ENCODE measurements at places on chromosomes 16 and 17.

DNA sequence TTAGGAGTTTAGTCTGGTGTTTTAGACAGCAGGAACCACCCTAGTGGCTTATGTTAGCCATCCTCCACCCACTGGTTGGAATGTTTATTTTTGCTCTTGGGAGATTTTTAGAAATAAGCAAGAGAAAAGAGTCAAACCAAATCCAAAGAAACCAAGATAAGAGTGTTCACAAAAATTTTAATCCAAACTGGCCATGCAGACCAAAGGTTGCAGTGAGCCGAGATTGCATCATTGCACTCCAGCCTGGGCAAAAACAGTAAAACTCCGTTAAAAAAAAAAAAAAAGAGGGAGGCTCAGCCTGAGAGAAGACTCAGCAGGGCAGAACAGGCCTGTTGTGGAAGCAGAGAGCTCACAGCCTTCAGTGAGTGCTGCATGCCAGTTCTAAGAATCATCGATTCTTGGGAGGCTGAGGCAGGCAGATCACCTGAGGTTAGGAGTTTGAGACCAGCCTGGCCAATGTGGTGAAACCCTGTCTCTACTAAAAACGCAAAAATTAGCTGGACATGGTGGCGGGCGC, 12.2 kb upstream of the C16orf54 start:
- no peak for DNase-seq

- DNase-seq: no peak
Measured at GRCh38 chr16:11389083-11389482, 43.8 kb downstream of the RMI2 start.

DNA sequence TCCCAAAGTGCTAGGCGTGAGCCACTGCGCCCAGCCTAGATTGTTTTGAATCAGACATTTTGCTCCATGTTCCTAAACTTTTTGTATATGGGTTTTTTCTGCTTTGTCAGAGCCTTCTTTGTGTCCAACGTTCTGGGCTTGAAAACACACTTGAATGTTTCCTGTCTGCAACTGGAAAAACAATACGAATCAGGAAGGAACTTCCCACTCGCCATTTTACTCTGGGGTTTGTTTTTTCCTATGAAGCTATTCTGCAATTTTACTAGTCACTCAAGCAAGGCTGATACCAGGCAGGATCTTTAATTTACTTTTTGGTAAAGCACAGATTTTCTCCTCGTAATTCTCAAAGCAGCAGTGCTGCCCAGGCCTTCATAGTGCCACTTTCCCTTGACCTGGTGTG, 31.6 kb downstream of the ARHGAP17 start:
- no peak for DNase-seq

DNA sequence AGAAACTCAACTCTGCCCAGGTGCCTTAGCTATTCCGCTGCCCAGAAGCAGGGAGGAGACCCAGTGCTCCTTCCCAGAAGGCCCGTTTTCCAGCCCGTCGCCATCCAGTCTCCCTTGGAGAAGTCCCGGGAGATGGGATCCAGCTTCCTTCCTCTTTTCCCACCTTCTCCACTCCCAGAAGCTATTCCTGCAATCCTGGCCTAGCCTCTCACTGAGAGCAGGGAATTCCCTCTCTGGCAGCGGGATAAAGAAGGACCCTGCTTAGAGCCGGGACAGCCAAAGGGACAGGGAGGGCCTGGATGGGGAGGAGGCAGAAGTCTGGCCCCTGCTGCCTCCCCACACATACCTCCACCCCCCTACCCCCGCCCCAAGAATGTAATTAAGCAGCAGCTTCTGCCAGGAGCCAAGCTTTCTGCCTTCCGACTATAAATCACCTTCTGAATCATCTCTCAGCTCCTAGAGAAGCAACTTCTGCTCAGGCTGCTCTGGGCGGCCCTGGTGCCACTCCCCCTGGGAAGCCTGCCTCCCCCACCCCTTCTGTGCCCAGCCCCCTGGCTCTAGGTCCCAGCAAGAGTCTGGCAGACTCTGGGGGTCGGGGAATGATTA, 6.4 kb downstream of the WNT3 start:
- DNase-seq: no peak

DNA sequence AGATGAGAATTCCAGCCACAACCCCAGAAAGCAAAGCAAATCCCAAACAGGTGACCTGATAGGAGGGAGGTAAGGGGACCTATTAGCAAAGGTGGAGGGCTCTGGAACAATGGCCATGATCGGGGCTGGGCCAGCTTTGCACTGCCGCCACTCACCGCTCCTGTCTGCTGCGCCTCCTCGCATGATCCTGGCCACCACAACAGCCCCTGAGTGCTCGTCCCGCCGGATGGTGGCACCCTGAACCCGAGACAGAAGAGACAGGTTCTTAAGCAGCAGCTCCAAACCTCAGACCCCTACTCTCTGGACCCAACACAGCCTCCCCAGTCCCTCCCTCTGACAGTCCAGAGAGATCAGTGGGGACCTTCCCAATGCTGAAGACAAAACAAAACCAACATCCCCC, 5.3 kb downstream of the MPP3 start:
- no peak for DNase-seq

DNA sequence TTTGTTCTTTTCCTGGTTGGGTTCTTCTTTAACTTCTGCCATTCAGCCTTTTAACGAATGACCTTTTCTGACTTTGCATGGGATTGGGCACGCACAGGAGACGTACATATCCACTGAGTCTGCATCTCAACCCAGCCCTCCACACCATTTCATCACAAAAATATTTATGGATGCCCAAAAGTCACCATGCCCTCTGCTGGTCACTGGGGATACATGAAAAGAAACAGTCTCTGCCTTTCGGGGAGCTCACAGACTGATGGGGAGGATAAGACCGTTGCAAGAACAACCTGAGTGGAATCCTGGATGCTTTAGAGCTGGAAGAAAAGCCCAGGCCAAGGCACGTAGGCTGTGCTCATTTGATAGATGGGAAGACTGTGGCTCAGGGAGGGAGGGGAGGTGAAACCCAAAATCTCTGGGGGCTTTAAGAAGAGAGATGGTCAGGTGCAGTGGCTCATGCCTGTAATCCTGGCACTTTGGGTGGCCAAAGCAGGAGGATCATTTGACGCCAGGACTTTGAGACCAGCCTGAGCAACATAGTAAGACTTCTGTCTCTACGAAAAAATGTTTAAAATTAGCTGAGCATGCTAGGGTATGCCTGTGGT, 7.9 kb upstream of the MT2A start:
- no peak for DNase-seq

- DNase-seq: no peak
Measured at GRCh38 chr17:2380950-2381649, 19.8 kb downstream of the MNT start.

- DNase-seq: no peak
Measured at GRCh38 chr16:72372087-72373045, 200.4 kb upstream of the PMFBP1 start.

- no peak for DNase-seq
Measured at GRCh38 chr17:57585341-57586195, 159.5 kb downstream of the CCDC182 start.

DNA sequence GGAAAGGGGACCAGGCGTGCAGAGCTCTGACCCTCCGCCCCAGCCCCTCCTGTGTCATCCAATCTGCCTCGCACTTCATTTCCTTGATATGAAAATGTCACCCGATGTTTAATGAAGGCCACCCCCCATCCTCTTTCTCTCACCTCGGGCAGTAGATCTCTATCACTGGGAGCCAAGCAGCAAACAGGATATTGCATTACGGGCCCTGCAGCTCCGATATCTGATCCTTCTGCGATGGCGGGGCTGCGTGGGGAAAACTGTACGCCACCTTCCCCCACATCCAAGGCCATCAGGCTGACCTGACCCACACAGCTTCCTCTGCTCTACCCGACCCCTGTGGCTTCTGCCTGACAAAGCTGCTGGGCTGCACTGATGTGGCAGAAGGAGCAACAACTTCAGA, 74.9 kb downstream of the DYNLRB2 start:
- no peak for DNase-seq

DNA sequence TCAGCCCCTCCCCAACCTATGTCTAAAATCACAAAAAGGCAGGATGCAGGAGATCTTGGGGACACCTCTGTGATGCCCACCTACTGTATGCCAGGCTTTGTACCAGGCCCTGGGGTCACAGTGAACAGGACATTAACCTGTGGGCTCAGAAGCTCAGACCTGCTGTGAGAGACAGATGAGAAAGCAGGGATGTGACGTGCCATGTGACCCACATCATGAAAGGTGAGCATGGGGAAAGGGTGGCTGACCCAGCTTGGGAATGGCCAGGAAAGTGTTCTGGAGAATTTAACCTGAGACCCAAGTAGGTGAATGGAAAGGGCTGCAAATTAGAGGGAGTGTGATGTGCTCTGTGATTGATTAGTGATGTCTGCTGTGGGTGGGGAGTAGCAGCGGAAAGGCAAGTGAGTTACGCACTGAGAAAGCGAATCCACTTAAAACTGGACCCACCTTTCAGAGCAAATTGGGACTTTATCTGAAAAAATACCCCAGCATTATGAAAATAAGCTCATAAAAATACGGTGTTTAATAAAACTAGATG, 132.2 kb downstream of the IRF8 start:
- no peak for DNase-seq

DNA sequence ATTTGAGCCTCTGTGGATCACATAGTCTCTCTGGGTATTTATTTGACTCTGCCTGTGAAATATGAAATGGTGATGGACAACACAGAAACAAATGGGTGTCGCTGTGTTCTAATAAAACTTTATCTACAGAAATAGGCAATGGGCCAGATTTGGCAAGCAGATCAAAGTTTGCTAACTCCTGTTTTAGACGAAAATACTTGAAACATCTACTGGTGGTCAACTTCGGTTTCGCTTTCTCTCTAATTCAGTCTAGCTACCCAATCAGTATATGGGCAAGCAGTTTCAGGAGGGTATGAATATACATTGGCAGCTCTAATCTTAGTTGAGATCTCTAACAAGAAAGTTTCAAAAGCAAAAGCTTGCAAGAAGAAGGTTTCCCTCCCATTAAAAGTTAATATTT, 60.1 kb upstream of the DYNLRB2 start:
- no peak for DNase-seq

DNA sequence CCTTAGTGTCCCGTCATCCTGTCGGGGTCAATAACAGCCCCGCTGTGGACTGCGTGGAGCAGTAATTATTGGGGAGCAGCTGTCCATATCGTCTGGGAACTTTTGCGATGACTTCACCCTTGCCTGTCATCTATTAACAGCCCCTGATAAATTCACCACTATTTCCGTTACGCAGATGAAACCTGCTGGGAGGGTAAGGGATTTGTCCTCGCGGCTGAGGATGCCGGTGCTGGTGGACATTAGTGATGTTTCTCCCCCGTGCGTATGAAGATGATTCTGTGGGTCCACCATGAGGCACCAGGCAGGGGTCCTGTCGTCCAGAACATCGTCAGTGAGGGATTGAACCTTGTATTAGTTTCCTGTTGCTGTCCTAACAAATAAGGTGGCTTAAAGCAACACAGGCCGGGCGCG, 1.0 kb downstream of the FLYWCH2 start:
- no peak for DNase-seq

GRCh38 chr16:79770244-79771064, 169.9 kb upstream of the MAF start:
- peak; percentile 6 for DNase-seq

DNA sequence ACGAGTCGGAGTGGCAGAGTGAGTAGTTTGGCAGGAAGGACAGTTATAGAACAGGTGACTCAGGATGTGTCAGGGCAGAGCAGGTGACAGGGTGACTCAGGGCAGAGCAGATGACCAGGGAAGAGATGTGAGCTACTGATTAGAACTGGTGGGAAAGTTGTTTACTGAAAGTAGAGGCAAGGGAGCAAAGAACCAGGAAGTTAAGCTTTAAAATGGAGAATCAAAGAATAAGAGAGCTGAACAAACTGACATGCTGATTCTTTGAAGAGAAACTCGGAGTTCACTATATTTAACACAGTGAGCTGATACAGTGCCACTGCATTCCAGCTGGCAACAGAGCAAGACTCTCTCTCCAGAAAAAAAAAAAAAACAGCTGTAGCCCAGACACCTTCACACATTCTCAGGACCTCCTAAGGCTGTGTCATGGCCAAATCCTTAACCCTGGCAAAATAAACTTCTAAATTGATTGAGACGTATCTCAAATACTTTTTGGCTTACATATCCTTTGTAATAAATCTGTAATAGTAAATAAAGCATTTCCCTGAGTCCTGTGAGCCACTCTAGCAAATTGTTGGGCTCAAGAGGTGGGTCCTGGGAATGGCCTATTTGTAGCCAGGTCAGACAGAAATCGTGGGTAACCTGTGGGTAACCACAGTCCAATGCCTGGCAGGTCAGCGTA, 12.3 kb upstream of the UBE2I start:
- DNase-seq: no peak

DNA sequence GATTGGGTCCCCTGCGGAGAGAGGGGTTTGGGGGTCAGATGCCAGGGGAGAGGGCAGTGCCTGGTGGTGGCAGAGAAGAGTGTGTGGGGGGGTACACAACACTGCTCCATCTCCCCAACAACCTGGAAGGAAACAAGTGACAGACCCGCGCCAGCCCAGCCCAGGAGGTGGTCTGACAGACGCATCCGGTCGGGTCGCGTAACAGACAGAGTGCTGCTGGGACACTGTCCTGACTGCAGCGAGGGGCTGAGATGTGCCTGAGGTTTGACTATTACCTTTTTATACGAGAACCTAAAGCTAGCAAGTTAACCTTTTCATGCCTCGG, 16.2 kb downstream of the UNC13D start:
- no peak for DNase-seq

DNA sequence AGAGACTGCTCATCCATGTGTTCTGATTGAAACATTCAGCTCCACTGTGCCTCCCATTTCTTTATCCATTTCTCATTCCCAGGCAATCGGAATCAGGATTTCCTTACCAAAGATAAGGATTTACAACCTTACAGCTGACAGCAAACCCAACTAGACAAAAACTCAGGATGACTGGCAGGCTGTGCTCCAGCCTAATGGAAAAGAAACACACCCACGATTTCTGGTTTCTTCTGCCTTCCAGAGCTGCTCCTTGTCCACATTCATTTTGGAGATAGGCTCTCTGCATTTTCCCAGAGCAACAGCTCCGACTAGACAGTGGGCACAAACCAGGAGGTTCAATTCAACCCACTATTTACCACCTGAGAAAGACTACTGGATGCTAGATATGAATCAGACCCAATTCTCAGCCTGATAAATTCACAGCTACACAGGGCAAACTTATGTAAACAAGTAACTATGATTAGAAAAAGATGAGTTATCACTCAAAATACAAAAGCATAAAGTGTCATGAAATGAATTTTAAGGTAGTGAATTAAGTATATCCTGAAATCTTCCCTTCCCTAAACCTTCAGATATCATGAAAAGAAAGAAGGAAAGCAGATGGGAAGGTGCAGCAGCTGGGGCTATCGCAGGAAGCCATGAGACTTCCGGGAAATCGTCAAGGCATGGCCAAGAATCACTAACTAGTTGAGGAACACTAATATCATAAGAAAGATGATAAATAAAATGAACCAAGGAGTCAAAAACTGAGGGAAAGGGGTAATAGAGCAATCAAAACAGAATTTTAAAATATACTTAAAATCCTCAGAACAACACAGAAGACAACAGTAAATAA, 44.8 kb upstream of the CLEC18B start:
- DNase-seq: no peak

DNA sequence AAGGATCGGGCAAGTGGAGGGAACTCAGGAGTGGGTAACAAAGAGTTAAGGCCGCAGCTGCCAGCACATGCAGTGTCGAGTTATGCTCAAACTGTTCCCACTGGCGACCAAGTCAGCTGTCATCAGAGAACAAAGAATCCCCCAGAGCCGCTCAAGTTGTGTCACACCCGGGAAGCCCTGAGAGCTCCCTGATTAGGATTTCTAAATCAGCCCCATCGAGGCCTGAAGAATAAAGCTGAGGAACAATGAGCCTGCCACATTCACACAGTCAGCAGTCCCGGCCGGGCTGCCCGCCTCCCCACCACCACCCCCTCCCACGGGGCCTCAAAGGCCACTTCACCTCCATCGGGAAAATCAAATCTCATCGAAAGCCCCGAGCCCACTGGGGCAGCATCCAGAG, 84.5 kb downstream of the SOX9 start:
- DNase-seq: no peak
